ENCODE measurements at places on chromosomes 5 and 9.

- DNase-seq, result no peak
Observed at GRCh38 chr9:14309403-14309802, 4.5 kb downstream of the NFIB start.

DNA sequence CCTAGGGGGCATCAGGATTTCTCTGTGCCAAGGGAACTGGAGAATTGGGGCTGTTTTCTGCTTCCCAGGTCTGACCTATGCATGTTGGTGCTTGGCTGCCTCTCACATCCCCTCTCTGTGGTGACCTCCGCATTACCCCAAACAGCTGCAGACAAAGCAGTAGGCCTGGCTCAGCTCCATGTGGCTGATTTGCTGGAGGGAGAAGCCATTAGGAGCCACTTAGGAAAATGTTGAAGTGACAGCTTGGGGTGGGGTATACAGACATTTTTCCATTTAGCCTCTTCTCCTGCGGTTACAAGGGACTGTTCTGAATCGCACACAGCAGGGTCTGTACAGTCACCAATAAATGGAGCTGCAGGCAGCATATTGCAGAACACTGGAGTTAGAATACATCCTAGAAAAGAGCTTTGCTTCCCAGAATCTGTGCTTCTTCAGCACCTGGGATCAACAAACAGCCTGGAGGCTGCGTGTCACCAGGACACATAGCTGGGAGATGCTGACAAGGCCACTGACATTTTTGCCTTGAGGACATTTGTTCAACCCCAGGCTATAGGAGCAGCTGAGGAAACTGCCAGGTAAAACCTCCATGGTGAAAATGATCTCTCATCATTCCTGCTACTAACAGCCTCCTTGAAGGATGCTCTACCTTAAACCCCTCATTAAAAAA lies 335.3 kb downstream of the DIRAS2 start:
- DNase-seq, result no peak

GRCh38 chr9:129484352-129485000 lies 136.4 kb downstream of the C9orf50 start:
- no peak for DNase-seq

GRCh38 chr5:151718646-151719045 lies 31.9 kb upstream of the SPARC start:
- no peak for DNase-seq

- DNase-seq, result no peak
Observed at GRCh38 chr9:37798677-37799076, 1.9 kb upstream of the DCAF10 start.

DNA sequence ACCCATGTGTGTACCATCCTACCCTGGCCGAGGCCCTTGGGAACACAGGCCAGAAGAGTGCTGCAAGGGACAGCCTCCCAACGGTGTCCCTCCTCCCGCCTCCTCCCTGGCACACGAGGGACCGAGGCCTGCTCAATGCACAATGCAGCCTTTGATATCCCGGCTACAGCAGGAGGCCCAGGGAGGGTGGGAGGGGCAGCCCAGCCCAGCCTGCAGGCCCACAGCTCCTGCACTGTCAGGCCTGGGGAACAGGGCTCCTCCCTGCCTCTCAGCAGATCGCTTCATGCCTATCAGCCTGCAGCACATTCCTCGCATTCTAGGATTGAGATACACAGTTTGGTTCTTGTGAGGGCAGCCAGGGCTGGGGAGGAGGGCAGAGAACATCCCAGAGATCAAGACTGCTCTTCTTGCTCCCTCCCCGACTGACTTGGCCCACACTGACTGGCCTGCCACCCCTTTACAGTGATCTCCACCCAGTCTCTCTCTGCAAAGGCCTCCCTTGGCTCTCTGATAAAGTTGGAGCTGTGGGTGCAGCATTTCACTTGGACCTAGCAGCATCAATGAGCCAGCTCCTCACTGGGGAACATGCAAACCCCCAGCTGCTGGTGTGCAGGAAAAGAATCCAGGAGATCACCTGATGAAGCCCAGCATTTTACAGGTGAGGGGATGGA lies at the start of gene SH3TC2:
Gene SH3TC2, minus strand, starts transcription at position 46 of the 671 bp plus-strand sequence. Its CDS starts 40 bp downstream, at position 6.
- no peak for DNase-seq

DNA sequence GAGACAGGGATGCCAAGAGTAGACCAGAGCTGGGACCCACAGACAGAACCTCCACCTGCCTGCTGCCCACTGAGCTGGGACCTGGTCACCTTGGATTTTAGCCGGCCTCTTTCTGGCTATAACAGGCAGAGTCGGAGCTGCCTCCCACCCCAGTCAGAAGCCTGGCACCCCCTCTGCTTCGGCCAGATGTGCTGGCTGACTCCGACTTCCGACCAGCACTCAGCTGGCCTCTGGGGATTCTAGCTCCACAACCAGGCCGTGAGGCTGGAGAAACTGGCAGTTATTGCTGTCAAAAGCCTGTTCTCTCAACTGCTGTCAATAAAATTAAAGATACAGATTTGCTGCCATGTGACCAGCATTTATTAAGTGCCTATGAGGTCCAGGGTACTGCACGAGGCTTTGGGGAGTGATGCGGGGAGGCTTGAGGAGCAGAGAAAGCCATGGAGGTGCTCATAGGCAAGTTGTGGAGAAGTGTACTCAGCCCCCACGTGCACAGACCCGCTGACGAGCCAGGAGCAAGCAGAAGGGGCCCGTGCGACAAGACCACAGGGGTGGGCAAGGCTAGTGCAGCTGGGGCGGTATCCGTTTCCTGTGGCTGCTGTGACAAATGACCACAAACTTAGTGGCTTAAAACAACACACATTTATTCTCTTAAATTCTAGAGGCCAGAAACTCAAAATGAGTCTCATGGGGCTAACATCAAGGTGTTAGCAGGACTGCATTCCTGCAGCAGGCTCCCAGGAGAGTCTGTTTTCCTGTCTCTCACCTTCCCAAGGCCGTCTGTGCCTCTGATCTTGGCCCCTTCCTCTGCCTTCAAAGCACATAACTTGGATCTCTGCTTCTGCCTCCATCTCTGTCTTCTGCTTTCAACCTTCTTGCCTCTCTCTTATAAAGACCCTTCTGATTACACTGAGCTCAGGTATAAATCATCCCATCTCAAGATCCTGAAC lies 13.1 kb downstream of the GFI1B start:
- no peak for DNase-seq

DNA sequence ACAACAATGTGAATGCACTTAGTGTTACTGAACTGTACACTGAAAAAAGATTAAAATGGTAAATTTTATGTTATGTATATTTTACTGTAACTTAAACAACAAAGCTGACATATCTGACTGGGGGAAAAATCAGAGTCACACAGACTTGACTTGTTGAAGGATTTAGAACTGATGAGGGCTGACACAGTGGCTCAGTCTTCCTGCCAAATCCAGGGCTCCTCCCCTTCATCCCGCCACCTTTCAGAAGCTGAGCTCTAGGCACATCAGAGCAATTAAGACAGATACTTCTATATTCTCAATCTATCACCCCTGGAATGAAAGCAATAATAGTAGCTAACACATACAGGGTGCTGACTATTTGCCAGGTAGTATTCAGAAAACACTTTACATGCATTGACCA lies 27.7 kb upstream of the TAS2R1 start:
- DNase-seq, result no peak

DNA sequence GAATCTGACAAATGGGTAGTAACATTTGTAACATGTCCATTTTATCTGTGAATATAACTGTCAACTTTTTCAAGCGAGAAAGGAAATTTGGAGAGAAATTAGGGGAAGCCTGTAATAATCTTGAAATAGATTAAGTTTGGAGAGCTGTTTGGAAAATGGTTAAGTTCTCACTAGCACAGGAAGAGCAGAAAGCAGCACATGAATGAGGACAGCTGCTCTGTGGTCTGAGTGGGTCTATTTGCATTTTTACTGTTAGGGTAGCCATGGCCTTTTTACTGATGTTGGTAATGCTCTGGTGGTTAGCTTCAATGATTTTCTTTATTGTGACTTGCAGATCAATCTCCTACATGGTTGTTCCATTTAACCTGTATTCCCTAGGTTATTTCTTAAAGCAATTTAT lies 144.5 kb upstream of the GDNF start:
- no peak for DNase-seq

DNA sequence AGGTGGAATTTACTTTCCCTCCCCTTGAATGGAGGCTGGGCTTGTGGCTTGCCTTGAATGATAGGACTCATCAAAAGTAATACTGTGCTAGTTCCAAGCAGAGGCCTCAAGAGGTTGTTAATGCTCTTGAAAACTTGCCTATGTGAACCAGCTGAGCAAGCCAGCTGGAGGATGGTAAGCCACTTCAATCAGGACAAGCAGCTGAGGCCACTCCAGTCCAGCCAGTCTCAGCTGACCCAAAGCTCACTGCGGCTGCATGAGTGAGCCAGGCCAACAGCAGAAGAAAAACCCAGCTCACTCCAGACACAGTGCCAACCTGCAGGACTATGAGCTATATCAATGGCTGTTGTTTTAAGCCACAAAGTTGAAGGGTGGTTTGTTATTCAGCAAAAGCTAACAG lies 182.8 kb downstream of the MCTP1 start:
- DNase-seq, result no peak

DNA sequence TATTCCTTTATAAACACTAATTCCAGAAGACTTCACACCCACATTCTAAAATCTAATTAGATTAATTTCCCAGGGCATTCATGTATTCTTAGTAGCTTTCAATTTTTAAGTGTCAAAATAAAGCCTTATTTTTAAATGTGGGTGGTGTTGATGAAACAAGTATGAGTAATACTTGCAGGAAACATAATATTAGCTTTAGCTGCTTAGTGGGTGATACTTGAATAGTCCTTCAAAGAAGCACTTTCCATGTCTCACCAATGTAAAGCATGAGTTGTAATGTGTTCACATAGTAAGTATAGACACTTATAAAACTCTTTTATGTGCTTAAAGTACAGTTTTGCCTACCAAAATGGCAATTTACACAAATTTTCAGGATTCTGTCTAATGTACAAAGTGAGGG lies 6.9 kb downstream of the FNBP1 start:
- DNase-seq, result no peak
